Osteocyte (in vitro differentiated cells): ENCODE measurements at places on chromosomes 13 and 19.

DNA sequence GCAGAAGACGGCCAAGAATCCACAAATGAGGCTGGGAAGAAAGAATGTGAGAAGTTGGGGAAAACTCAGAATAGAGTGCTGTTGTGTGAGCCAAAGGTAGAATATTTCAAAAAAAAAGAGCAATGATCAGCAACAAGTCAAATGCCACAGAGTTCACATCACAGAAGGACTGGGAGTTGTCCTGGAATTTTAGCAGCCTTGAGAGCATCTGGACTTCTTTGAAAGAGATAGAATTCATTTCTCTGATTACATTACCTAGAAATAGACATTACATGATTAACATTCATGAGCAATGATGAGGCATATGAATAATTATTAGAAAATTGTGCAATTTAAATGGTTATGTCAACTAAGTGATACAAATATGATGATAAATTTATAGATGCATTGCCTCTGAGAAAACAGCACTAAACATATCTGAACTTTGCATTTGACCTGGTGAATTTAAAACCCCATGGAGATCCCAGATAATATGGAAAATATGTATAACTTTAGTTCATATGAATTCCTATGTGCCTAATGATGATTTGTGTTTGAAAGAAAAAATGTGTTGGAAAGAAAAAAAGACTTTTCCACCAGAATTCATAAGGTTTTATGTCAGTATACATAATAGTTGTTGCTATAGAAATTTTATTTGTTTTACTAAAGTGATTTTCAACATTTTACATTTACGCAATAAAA, 186.2 kb downstream of the POSTN start:
- DNase-seq, result no peak

GRCh38 chr19:46239193-46240024, 9.9 kb downstream of the IGFL1 start:
- no peak for DNase-seq

GRCh38 chr13:34678154-34678553, 263.9 kb upstream of the NBEA start:
- no peak for DNase-seq

DNA sequence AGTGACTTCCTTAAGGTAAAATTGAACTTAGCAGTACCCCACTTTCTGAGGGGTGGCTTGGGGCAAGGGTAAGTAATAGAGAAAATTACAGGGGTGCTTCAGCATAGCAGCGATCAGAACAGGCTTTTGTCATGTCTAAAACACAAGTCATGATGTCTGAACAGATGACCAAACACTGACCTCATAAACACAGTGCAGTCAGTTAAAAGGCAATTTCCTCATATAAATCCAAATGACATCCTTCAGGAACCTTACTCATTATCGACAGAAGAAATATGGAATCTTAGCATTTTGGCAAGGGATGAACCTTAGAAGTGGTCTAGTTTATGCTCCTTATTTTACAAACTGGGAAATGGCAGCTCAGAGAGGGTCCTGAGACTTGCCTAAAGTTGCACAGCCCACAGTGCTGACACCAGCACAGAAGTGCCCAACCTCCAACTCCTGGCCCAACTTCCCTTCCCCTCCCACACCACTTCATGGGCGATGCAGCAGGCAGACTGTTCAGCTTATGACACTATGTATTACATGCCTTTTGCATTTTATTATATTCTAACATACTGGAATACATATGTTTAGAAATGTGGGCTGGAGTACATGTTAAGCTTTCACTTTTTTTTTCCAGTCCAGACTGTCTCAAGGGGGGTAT, 3.6 kb downstream of the GJA3 start:
- no peak for DNase-seq

DNA sequence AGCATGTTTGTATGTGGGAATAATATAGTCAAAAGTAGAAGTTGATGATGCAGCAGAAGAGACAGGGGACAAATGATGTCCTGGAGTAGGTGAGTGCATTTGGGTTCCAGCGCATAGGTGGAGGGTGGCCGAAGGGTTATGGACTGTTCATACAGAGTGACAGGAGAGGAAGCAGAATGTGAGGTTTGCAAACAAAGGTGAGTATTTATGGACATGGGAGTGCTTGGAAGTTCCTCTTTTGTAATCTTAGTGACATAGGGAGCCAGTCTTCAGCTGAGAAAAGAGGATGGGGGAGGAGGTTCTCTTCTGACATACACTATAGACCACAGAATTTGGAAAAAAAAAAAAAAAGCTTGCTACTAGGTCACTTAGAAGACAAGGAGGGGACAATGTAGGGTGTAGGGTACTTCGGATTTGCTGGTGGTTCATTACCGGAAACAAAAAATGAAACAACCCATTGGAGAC, 331.6 kb downstream of the DLEU7 start:
- no peak for DNase-seq

DNA sequence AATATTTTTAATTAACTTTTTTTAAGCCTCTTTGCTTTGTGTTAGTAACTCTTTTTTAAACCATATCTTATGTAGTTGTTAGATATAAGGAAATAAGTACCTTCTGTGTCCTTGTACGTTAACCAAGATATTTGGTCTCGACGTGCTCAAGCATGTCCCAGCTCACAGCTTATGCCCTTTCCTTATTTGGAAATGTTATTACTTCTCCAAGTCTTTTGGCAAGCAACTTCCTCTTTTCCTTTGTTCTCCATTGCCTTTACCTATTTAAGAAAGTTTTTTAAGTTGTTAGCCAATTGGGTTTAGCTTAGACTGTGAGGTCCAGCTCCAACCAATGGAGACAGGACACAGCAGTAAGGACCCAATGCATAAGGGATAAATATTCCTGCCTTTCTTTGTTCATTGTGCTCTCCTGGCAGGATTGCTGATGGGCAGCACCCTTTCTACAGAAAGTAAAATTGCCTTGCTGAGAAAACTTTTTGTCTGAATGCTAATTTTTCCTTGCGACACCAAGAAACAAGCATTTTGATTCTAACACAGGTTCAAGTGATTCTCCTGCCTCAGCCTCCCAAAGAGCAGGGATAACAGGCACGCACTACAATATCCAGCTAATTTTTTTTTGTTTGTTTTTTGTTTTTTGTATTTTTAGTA, 5.2 kb downstream of the DKKL1 start:
- no peak for DNase-seq

GRCh38 chr13:84137292-84137691, 255.0 kb upstream of the SLITRK1 start:
- DNase-seq, result no peak

DNA sequence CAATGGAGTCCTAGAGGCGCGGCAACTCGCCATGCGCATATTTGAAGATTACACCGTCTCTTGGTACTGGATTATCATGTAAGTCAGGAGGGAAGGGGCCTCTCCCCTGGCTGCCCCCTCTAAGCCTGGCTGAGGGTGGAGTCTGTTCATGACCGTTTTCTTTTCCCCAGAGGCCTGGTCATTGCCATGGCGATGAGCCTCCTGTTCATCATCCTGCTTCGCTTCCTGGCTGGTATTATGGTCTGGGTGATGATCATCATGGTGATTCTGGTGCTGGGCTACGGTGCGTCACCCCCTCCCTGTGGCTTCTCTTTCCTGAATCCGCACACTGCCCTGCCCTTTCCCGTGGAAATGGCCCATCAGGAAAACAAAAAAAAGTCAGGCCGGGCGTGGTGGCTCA, 6.5 kb downstream of the SLC44A2 start:
- no peak for DNase-seq

GRCh38 chr13:99153219-99153618, 47.4 kb upstream of the UBAC2 start:
- DNase-seq, result no peak

DNA sequence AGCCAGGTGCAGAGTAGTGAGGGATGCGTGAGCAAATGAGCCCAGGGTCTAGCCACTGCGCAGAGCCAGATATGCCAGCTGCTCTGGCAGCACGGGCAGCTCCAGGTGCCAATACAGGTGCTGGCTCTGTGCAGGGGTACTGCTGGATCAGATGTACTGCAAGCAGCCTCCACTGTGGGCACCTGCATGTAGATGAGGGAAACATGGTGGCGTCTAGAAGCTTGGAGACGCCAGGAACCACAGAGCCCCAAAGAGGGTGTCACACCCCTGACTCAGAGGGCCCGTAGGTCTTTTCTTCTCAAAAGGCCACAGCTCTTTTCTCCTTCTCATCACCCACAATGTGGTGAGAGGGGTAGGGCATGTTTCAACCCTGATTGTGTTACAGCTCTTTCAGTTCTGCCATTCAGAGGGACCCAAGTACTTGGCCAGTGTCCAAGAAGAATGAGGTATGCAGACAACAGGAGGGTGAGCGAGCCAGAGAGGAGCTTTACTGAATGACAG, 244.4 kb upstream of the SLITRK1 start:
- no peak for DNase-seq
